AG20443 (cell line): ENCODE measurements at places on chromosomes 16 and 17.

DNA sequence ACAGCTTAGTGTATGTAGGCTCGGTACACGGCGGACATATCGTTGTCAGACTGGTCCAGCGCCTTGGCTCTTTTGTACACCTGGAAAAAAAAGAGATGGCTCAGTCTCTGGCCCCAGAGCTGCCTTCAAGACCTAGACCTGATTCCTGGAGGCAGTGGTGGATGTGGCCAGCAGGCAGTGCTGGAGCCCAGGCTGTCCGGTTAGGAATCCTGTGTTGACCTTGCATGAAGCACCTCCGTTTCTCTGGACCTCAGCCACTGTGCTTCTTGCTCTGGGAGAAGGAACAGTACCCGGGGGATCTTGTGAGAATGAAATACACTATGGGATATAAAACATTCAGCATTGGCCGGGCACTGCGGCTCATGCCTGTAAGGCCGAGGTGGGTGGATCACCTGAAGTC lies 2.8 kb upstream of the ROGDI start:
- DNase-seq: no peak

- no peak for DNase-seq
Observed at GRCh38 chr17:3946711-3947235, 17.5 kb downstream of the ATP2A3 start.

GRCh38 chr17:40522250-40522960 lies 21.0 kb upstream of the TNS4 start:
- DNase-seq: no peak

- no peak for DNase-seq
Observed at GRCh38 chr16:11399261-11399831, 54.1 kb downstream of the RMI2 start.

DNA sequence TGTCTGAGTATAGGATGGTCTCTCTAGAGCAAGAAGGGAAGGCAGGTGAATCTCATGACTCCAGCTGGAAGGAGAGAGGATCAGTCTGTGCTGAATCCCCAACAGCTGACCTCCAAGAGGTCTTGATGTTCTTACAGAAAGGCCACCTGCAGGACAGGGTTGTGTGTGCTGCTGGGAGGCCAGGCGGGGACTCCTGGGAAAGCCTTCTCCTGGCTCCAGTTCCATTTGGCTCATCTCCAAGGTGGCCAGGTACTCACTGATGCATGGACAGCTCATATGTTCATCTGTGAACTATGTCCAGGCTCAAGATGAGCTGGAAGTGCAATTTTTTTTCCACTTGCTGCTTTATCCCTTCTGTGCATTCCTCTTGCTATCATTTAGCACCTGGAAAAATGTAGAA lies 730.2 kb upstream of the RBFOX1 start:
- DNase-seq: no peak

GRCh38 chr17:53100126-53100525 lies 722.6 kb upstream of the KIF2B start:
- DNase-seq: no peak

GRCh38 chr16:59126486-59126885 lies 392.4 kb upstream of the GOT2 start:
- DNase-seq: no peak

DNA sequence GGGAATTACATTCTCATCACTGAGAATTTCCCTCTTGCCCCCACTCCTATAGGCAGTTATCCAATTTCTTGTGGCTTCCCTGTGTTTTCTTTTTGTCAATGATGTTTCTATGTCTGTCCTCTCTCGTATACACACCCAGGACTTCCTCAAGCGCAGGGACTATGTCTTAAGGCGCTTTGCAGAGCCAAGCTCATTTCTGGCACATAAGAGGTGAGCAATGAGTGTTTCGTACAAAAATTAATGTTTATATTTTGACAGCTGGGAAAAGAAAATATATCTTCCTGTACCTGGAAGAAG lies 947 bp downstream of the DDX42 start:
- peak; percentile 15 for DNase-seq

GRCh38 chr17:67434061-67434525 lies 57.0 kb downstream of the PITPNC1 start:
- DNase-seq: no peak

GRCh38 chr17:2749784-2750181 lies 331 bp upstream of the CCDC92B start:
- peak; percentile 96 for DNase-seq

DNA sequence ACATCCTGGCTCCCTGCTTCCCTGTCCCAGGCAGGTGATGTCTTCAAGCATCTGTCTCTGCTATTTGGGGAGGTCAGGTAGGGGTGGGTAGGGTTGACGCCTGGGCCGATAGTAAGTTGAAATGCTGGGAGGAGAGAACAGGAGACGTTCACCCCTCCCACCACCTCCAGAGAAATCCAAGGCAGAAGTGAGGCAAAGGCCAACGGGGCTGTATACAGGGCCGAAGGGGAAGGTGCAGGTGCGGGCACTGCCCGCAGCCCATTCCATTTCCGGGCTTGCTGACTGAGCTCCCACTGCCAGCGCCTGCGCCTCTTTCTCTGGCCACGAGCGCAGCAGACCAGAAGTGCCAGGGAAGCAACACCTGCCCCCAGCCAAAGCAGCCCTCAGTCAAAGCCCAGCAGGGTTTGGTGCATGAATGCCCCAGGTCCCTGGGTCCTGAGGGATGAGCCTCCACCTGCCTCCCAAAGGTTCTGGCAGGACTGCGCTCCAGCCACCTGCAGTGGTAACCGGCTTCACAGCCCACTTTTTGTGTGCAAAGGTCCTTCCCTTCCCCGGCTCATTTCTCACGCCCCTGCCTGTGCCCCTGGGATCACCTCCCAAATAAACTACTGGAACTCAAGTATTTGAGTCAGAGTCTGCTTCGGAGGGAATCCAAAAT lies 127.6 kb upstream of the TNRC6C start:
- no peak for DNase-seq

- DNase-seq: no peak
Observed at GRCh38 chr16:4529085-4530060, 9.2 kb downstream of the CDIP1 start.

GRCh38 chr16:75483222-75483621 lies 12.0 kb downstream of the CHST6 start:
- DNase-seq: no peak

GRCh38 chr16:8567355-8568230 lies 22.7 kb downstream of the TMEM114 start:
- DNase-seq: peak; percentile 88

GRCh38 chr16:31328322-31329052 lies 26.5 kb upstream of the ITGAX start:
- DNase-seq: no peak

GRCh38 chr16:25395528-25395927 lies 137.9 kb upstream of the ZKSCAN2 start:
- DNase-seq: no peak

- DNase-seq: peak; percentile 10
Observed at GRCh38 chr17:29156781-29157180, 23.4 kb downstream of the MYO18A start.

DNA sequence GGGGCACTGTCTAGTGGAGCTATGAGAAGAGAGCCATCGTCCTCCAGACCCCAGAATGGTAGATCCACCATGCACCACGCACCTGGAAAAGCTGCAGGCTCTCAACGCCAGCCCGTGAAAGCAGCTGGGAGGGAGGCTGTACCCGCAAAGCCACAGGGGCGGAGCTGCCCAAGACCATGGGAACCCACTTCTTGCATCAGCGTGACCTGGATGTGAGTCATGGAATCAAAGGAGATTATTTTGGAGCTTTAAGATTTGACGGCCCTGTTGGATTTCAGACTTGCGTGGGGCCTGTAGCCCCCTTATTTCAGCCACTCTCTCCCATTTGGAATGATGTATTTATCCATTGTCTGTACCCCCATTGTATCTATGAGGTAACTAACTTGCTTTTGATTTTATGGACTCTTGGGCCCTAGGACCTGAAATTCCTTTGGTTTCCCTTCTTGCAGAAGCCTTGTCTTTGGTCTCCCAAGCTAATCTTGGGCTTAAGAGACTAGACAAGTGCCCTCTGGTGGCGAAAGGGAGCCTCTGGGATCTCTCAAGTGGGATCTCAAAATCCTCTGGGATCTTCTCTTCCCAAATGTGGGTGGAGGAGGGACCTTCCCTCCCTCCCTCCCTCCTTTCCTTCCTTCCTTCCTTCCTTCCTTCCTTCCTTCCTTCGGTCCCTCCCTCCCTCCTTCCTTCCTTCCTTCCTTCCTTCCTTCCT lies 58.2 kb upstream of the HAPSTR1 start:
- DNase-seq: peak; percentile 76

GRCh38 chr17:72076678-72077030 lies 44.2 kb upstream of the SOX9 start:
- DNase-seq: no peak

- DNase-seq: no peak
Observed at GRCh38 chr16:62068747-62069146, 32.5 kb upstream of the CDH8 start.

DNA sequence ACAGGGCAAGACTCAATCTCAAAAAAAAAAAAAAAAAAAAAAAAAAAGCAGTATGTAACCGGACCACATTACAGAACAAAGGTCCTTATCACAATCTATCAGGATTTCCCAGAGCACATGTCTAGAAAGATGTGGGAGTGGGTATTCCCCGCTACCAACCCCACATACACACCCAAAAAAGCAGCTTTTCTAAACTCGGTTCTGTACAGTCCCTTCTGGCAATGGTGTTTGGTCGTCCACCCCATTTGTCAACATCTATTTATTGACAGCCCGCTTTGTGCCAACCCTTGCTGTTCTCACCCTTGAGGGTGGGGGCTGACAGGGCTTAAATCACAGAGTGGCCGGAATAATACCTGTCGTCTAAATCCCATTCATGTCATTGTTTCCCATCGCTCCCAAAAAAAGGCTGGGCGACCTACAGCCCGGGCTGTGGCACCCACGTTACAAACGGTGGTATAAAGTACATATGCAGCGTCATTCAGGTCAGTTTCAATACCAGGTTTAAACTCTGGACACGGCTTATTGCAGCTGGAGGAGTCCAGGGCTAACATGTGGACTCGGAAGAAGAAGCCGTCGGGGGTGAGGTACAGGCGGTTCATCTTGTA lies 3.6 kb downstream of the C17orf58 start:
- no peak for DNase-seq

GRCh38 chr17:37239690-37240334 lies 136.0 kb upstream of the C17orf78 start:
- DNase-seq: peak; percentile 41

DNA sequence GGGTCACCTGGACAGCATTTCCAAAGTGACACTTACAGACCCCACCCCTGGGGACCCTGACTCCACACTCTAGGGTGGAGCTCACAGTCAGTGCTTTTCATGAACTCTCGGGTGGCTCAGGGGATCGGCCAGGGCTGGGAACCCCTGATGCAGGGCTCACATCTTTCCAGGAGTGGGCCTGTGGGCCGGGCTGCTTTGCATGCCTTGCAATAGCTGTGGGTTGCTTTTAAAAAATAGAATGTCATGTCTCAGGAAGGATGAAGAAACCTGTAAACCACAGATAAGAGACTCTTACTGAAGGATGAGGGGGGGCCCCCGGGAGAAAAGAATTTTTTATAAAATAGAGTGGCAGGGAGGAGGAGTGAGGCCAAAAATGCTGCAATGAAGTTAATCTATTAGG lies 40.2 kb downstream of the RBFOX3 start:
- DNase-seq: no peak

DNA sequence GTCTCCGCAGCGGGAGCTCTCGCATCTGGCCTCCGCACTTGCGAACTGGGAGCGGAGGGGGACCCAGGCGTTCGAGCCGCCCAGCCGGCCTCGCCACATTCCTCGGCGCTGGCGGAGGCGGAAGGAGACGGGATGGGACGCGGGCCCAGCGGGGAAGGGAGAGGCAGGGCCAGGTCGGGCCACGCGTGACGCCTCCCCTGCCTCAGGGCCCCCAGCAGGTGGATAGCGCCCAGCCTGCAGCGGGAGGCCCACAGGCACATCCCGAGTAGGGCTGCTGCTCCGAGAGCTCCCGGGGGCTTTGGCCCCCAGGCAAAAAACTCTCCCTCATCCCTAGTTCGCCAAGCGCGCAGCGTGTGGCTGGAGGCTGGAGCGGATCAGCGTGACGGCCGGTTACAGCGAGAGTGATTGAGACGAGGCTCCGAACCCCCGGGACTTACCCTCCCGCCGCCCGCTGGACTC lies 800 bp downstream of the PLEKHH3 start:
- DNase-seq: peak; percentile 60

DNA sequence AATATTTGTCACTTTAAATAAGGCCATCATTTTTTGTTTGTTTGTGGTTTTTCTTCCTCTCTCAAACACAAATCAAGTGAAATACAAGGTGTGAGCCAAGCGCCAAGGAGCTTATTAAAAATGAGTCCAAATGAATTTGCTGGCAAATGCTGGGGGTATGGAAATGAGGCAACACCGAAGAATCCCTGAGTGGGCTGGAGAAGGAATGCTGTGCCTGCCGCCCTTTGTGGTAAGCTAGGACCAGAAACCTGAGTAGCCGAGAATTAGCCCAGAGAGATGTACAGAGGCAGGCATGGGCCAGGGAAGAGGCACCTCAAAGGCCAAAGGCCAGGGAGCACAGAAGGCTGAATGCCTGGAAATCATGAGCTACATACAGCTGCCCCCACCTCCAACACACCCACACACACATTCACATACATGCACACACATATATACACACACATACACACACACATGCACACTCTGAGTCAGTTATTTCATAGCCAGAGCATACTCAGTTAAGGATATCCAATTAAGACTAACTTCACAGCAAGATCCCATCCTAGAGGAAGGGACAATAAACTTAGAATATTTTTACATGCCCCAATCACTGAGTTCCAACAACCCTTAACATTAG lies 266.1 kb upstream of the DYNLRB2 start:
- DNase-seq: peak; percentile 79

DNA sequence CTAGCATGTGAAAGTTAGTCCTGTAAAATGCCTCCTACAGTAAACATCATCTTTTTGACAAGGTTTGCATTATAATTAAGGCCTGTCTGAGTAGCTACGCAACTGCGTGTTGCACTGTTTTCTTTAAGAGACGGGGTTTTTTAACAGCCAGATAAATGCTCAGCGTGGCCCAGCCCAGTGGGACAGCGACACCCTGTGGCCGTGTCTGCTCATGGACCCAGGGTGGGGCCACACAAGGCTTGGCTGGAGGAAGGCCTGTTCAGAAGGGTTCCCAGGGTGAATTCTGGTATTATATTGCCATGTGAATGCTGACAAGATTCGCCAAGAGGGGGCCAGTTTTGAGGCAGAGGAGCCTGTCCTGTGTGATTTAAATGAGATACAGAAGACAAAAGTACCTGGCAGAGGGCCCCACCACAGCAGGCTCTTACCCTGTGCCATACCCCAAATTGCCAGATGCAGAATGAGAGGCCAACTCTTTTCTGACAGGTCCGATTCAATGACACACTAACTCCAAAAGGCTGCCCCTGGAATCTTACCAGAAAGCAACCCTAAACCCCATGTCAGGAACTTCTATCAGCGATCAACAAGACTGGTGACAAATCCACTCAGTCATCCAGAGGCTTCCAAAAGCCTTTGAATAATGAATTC lies 65.9 kb upstream of the IRX6 start:
- peak; percentile 86 for DNase-seq

- no peak for DNase-seq
Observed at GRCh38 chr16:7303052-7303610, 29.5 kb upstream of the RBFOX1 start.
